Activated CD4-positive, alpha-beta memory T cell treated with anti-CD3 and anti-CD28 coated beads for 36 hours (primary cell): ENCODE measurements at places on chromosomes 11 and 22.
A peak's percentile ranks its signal among the peaks of the same experiment; 100 is the strongest.

- DNase-seq = no peak
Observed at GRCh38 chr11:125982348-125982730, 36.5 kb downstream of the VSIG10L2 start.

- no peak for DNase-seq
Observed at GRCh38 chr22:45632791-45633515, 38.7 kb upstream of the ATXN10 start.

GRCh38 chr22:19429950-19430889, 1.3 kb downstream of the HIRA start:
- DNase-seq = peak; percentile 64

- peak; percentile 80 for DNase-seq
Observed at GRCh38 chr11:61947486-61948210, 2.5 kb upstream of the BEST1 start.

DNA sequence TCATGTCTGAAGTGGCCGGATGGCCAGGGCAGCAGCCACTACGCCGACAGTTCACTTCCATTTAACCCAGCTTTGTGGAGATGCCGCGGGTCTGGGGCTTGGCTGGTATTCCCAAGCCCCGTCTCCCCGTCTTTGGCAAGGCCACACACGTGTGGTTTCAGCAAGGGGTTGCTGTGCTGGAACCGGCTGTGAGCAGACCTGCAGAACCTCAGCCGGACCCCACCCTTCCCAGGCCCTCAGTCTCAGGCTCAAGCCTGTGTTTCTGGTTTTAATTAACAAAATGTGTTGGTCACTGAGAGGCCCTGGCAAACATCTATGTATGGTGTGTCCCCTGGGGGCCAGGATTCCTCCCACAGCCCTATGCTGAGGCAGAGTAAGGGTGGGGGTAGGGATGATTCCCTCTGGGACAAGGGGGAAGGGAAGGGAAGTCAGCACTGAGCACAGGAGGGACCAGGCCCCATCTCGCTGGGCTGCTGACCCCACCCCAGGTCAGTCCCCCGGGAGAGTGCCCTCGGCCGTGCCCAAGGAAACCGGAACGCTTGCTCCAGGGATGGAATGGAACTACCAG, 9.3 kb downstream of the OSBPL5 start:
- DNase-seq = no peak

DNA sequence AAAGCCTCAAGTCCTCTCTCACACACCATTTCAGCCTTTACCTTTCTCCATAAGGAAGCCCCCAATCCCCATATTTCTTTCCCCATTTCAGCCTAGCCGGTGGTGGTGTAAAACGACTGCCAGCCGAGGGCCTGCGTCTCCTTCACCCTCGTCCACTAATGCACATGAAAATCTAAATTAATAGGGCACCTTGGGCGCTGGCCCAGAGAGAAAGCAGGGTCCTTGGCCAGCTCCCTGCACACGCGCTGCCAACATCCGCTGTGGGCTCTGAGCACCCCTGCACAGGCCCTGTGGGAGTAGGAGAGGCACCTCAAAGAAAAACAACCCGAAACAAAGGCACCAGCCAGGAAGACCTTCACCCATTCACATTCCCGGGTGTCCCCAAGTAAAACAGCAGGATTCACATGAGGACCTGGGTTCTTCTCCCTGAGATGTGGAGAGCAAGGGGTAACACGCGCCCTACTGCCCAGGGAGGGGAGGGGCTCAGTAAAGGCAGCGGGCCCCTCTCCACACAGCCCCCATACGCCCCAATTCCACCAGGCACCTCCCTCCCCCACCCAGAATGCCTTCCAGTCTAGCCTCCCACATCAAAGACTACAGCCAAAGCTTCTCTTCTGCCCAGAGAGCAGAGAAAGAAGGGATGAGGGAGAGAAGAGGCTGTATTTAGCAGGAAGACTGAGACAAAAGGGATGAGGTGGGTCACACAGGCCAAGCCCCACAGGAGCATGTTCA, 79.0 kb downstream of the MICAL3 start:
- no peak for DNase-seq

- no peak for DNase-seq
Observed at GRCh38 chr11:35912883-35913624, 30.8 kb upstream of the LDLRAD3 start.

GRCh38 chr11:5004424-5005274, 10.0 kb downstream of the OR51L1 start:
- peak; percentile 38 for DNase-seq
